Activated T-helper 2 cell treated with anti-CD3 and anti-CD28 coated beads, Interferon-gamma antibody, Interleukin-2, Interleukin-4, amounts not matched to agents 10 μg/mL and 5 μg/mL and 100 μg/mL, durations not matched to agents 14 hours and 24 hours and 36 hours (primary cell): ENCODE measurements at places on chromosomes 11 and 22.
A peak's percentile ranks its signal among the peaks of the same experiment; 100 is the strongest.

- no peak for DNase-seq
- H3K4me1 ChIP-seq = no peaks in the 10 kb centered on the region
- no peaks in the 10 kb centered on the region for H3K36me3 ChIP-seq
- H3K4me3 ChIP-seq = no peak overlapping the region
- no peaks in the 10 kb centered on the region for H3K27me3 ChIP-seq
- no peak overlapping the region for H3K27ac ChIP-seq
Observed at GRCh38 chr11:89184021-89184420, 6.3 kb downstream of the TYR start.

DNA sequence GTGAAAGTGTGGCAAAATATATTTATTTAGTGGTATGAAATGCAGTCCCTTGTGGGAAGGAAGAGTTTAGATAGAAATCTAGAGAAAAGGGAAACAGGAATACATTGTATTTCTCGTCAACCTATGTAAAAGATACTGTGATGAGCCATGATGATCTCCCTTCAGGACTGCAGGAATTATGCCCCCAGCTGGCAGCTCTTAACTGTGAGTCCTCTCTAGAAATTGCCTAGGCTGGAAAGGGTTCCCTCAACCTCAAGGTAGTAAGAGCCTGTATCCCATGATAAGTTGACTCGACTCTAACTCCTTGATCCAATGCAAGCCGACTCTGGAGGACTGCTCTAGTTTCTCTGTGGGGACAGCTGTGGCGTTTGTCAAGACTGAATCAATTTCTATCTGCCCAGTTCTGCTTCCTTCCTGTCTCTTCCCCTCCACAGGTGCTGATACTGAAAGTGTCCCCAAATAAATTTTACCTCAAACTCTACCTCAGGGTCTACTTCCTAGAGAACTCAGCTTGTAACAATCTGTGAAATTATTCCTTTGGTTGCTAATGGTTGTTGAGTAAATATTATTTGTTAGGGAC, 897.3 kb downstream of the METTL15 start:
- DNase-seq = no peak
- H3K36me3 ChIP-seq = no peaks in the 10 kb centered on the region
- no peak overlapping the region for H3K4me3 ChIP-seq
- H3K27me3 ChIP-seq = no peaks in the 10 kb centered on the region
- no peak overlapping the region for H3K27ac ChIP-seq

- H3K36me3 ChIP-seq = no peaks in the 10 kb centered on the region
- peak overlapping the region; percentile 62 for H3K27ac ChIP-seq
- DNase-seq = no peak
- H3K4me1 ChIP-seq = peaks cover 14% of the 10 kb centered on the region
- peak overlapping the region; percentile 79 for H3K4me3 ChIP-seq
Observed at GRCh38 chr11:122883646-122883979, 1.1 kb downstream of the JHY start.

- peaks cover 3% of the 10 kb centered on the region for H3K36me3 ChIP-seq
- DNase-seq = no peak
- no peaks in the 10 kb centered on the region for H3K27me3 ChIP-seq
Observed at GRCh38 chr11:73466643-73467042, 90.4 kb downstream of the RELT start.

- H3K27me3 ChIP-seq = no peaks in the 10 kb centered on the region
- no peaks in the 10 kb centered on the region for H3K4me1 ChIP-seq
- no peak for DNase-seq
- no peak overlapping the region for H3K27ac ChIP-seq
- peaks cover 19% of the 10 kb centered on the region for H3K36me3 ChIP-seq
Observed at GRCh38 chr22:20750461-20751184, 23.3 kb upstream of the SERPIND1 start.

DNA sequence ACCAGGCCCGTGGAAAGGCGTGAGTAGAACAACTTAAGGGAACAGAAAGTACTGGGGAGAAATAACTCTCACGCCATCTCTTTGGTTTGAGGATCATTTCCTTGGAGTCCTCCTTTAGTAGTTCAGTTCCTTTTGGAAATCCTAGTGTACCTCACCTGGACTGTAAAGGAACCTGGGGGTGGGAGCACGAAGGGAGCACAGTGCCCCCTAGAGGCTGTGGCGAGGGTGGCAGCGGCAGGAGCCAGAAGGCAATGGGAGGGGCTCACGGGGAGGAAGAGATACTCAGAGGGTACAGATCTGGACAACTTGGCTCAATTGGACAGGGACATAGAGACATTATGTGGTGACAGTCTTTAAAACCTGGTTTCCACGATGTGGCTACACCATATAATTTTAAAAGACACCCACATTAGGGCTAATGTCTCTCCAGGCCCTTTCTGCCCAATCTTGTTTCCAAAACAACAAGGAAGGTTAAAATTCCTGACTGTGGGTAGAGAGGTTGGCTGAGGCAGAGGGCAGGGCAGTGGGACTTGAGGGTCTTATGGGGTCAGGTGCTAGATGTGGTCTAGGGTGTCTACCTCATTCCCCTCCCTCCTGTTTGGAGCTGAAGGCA, 87.0 kb downstream of the CSNK2A3 start:
- no peaks in the 10 kb centered on the region for H3K4me1 ChIP-seq
- no peaks in the 10 kb centered on the region for H3K36me3 ChIP-seq
- no peak overlapping the region for H3K27ac ChIP-seq
- H3K4me3 ChIP-seq = no peak overlapping the region

- H3K27me3 ChIP-seq = no peaks in the 10 kb centered on the region
- H3K36me3 ChIP-seq = no peaks in the 10 kb centered on the region
- DNase-seq = no peak
- H3K4me3 ChIP-seq = no peak overlapping the region
Observed at GRCh38 chr11:104075706-104076105, 39.3 kb downstream of the DDI1 start.

DNA sequence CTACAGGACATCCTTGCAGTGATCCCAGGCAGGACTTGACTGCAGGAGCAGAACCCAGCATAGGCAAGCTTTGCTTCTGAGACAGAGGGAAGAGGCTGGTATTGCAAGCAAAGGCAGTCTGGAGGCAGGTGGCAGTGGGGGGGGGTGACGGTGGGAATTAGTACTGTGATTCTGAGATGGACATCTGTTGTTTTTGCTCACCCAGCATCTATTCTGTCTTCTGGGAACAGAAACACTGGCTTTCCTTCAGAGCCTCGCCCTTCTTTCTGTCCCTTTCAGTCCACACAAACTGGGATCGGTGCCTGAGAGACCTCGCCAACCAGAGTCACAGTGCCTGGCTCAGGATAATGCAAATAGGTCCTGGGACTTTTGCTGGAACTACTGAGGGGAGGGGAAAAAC, 31.2 kb upstream of the RASL10A start:
- no peak overlapping the region for H3K27ac ChIP-seq
- DNase-seq = no peak
- no peak overlapping the region for H3K4me3 ChIP-seq
- peaks cover 60% of the 10 kb centered on the region for H3K36me3 ChIP-seq
- no peaks in the 10 kb centered on the region for H3K27me3 ChIP-seq
- no peaks in the 10 kb centered on the region for H3K4me1 ChIP-seq

GRCh38 chr22:19824212-19824925, 30.3 kb downstream of the GNB1L start:
- H3K4me1 ChIP-seq = no peaks in the 10 kb centered on the region
- no peaks in the 10 kb centered on the region for H3K36me3 ChIP-seq
- no peaks in the 10 kb centered on the region for H3K27me3 ChIP-seq

DNA sequence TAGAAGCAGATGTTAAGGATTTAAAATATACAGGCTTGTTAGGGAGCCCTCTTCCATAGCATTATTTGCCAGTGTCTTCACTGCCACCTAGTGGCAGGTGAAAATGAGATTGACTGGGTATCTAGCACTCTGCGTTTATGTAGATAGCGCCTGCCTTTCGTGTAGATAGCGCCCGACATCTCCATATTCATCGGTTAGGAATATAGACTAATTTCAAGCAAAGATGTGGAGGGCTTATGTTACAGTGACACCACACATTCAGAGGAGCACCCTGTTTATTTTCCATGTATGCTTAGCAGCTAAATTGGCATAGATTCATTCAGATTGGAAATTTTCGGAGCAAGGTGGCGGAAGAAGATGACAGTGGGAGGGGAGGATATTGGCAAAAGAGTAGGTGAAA, 72.0 kb downstream of the SLC5A12 start:
- H3K36me3 ChIP-seq = no peaks in the 10 kb centered on the region
- no peak overlapping the region for H3K4me3 ChIP-seq
- H3K4me1 ChIP-seq = no peaks in the 10 kb centered on the region
- no peaks in the 10 kb centered on the region for H3K27me3 ChIP-seq

GRCh38 chr22:27517361-27518155, 284.0 kb downstream of the MN1 start:
- no peak overlapping the region for H3K27ac ChIP-seq
- no peaks in the 10 kb centered on the region for H3K27me3 ChIP-seq
- H3K4me3 ChIP-seq = no peak overlapping the region
- no peaks in the 10 kb centered on the region for H3K36me3 ChIP-seq
- DNase-seq = no peak

DNA sequence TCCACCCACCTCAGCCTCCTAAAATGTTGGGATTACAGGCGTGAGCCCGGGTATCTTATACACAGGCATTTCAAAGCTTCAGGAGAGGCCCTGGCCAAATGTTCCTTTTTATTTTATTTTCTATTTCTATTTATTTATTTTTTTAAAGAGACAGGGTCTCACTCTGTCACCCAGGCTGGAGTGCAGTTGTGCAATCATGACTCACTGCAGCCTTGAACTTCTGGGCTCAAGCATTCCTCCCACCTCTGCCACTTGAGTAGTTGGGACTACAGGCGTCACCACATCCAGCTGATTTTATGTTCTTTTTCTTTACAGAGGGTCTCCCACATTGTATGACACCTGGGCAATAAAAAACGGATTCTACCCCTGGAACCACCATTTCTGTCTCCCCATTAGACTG, 71.2 kb downstream of the FBXO7 start:
- H3K36me3 ChIP-seq = no peaks in the 10 kb centered on the region
- H3K27ac ChIP-seq = no peak overlapping the region
- no peak for DNase-seq
- no peak overlapping the region for H3K4me3 ChIP-seq

DNA sequence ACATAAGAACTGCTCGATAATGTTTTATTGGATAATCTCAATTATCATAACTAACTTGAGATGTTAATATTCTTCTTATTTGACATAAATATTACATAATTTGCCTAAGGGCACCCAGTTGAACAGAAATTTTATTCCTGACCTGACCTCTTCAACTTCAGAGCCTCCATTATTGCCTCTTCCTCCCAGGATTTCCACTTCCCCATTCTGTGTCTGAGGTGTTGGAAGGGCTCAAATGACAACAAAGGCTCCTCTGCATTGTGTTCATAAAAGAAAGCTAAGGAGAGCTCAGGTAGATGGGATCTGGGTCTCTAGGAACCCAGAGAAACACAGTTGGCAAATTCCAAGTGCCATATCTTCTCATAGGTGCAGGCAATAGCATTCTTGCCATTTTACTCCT, 61.2 kb upstream of the ARHGAP20 start:
- no peak overlapping the region for H3K4me3 ChIP-seq
- H3K27me3 ChIP-seq = no peaks in the 10 kb centered on the region
- DNase-seq = no peak
- no peaks in the 10 kb centered on the region for H3K36me3 ChIP-seq
- peaks cover 4% of the 10 kb centered on the region for H3K4me1 ChIP-seq
- H3K27ac ChIP-seq = no peak overlapping the region

GRCh38 chr11:37972691-37973090, 1374.7 kb upstream of the RAG2 start:
- DNase-seq = no peak
- H3K36me3 ChIP-seq = no peaks in the 10 kb centered on the region
- no peak overlapping the region for H3K27ac ChIP-seq
- H3K4me1 ChIP-seq = no peaks in the 10 kb centered on the region
- H3K4me3 ChIP-seq = no peak overlapping the region

DNA sequence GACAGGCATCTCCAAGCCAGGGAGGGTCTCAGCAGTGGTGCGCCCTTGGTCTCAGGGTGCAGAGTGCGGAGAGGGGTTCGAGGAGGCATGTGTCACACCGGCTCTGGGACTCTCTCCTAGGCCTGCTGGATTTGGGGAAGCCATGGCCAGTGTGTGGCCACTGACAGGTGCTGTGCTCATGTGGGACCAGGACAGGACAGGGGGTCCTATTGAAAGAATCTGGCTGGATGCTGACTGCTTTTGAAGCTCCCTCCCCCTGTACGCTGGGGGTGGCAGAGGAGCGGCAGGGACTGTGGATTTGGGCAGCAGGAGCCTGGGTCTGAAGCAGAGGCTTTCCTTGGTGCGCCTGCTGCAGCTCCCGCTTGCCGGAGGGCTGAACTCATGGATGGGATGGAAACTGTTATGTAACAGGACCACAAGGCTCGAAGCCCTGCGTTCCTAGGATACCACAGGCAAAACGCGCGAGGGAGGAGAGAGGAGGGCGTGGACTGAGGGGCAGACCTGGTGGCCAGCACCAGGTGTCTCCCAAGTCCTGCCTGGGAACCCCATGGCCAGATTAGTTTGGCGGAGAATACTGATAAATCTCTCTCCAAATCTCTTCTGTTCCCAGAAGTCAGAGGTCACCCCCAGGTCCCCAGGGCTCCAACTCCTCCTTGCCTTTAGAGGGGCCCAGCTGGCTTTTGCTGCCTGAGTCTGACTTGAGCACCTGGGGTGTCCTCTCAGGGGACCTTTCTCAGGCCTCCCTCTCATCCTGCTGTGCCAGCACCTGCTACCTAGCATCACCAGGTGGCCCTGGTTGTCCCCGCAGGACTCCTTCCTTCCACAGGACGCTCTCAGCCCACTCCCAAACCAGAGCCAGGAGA, 13.8 kb upstream of the TEF start:
- H3K27me3 ChIP-seq = peaks cover 18% of the 10 kb centered on the region
- no peak overlapping the region for H3K4me3 ChIP-seq
- no peaks in the 10 kb centered on the region for H3K36me3 ChIP-seq
- no peak overlapping the region for H3K27ac ChIP-seq
- no peak for DNase-seq

DNA sequence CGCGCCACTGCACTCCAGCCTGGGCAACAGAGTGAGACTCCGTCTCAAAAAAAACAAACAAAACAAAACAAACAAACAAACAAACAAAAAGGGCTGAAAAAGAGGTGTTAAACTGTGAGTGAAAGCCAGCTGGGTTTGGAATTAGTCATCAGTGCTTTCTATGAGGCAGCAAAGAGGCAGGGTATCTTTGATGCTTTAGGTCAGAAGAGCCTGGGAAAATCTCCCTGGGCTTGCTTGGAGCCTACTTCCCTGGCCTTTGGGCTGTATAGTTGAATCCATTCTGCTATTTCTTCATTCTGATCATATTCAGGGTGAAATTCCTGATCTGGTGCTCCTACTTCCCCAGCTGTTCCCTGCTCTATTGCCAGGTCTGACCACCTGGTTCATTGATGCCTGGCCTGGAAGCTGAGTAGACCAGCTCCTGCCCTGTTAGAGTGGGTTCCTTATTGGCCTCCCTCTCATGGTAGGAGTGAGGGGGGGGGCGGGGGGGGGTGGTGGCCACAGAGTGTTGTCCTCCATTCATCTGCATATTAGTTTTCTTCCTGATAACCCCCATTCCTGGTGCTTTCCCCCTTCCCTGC, 65.6 kb downstream of the INSC start:
- no peaks in the 10 kb centered on the region for H3K4me1 ChIP-seq
- DNase-seq = no peak
- no peak overlapping the region for H3K4me3 ChIP-seq
- peaks cover 4% of the 10 kb centered on the region for H3K27me3 ChIP-seq
- H3K27ac ChIP-seq = no peak overlapping the region
